ENCODE measurements at places on chromosomes 3 and 15.

- no peak for DNase-seq
Observed at GRCh38 chr3:53633197-53633787, 138.9 kb downstream of the CACNA1D start.

DNA sequence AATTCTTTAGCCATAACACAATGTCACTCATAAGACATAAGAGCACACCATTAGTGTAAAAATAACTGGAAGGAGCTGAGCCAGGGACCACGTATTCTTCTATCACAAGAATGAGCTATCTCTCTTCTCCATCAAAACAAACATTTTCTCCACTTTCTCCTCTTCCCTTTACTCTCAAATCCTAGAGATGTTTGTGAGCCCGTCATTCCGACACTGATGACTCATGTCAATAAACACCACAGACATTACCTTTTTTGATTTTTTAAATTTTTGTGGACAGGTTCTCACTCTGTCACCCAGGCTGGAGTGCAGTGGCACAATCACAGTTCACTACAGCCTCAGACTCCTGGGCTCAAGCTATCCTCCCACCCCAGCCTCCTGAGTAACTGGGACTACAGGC lies 86.6 kb downstream of the MEX3B start:
- DNase-seq, result no peak

DNA sequence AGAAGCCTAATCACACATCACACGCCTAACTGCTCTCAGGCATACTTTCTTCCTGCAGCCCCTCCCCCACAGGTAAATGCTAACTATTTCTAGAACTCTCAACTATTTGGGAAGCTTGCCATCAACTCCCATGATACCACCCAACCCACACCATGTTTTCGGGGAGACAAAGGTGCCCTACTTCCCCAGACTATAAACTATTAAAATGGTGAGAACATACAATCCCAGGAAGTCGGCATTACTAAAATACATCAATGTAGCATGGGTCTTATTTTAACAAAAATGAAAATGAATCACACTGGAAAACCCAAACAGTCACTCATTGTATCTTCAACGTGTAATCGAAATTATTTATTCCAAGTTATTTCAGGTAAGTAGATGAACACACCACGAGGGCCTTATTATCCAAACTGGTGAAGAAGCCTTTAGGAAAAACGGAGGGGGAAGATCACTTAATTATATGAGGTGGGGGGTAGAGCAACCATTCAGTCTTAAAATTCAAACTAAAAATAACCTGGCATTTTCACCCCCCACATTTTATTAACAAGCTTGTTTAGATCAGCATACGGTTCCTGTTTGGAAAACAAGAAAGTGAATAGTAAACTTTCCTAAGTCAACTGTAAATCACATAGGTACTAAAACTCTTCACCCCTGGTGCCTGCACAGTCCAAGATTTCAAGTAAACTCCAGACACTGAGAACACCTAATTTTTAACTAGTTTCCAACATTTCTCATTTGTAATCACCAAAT lies 1.9 kb downstream of the TBL1XR1 start:
- no peak for DNase-seq

GRCh38 chr3:43104039-43104438 lies 1.8 kb downstream of the POMGNT2 start:
- no peak for DNase-seq

- DNase-seq, result no peak
Observed at GRCh38 chr3:10982782-10983181, 9.8 kb upstream of the SLC6A1 start.
